ENCODE measurements at places on chromosomes 5 and 9.

DNA sequence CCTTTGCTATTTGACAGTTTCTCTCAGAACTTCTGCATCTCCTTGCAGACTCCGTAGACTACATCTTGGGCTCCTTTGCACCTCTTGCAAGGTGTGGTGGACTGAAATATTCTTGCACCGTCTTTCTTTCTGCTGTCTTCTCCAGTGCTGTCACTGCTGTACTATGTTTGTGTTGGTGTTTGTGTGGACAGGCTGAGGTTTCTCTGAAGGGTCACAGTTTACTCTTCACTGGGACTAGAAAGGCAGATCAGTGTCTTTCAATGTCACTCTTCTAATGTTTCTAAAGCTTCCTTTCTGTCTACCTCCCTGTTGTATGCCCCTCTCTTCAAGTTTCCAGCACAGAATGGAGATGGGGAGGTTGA lies 410.0 kb upstream of the CD180 start:
- no peak for DNase-seq

DNA sequence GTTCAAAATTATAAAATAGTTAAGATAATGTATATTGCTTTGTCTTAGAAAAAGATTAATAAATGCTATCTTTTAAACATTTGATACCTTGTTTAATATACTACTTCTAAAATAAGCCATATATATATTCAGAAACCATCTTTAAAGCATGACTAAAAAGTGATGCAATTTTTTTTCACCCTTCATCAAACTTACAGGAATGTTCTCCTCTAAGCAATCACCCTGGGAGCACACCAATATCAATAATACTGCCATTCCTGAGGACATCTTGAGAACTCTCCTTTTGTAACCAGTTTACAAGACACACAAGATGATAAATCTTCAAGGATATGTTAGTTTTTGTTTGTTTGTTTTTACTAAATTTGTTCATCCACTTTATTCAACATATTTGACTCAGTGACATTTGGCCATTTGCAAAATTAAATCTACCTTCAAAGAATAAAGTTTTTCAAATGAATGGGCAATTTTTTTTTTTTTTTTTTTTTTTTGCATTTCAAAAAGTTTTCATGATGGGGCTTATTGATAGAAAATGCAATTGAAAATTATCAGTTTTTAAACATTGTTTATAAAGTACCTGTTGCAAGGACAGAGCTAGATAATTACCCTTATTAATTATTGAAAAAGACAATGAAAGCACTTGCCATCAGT lies 17.2 kb downstream of the FOXD1 start:
- no peak for DNase-seq

- no peak for DNase-seq
Measured at GRCh38 chr9:98502311-98502975, 206.3 kb downstream of the GABBR2 start.

DNA sequence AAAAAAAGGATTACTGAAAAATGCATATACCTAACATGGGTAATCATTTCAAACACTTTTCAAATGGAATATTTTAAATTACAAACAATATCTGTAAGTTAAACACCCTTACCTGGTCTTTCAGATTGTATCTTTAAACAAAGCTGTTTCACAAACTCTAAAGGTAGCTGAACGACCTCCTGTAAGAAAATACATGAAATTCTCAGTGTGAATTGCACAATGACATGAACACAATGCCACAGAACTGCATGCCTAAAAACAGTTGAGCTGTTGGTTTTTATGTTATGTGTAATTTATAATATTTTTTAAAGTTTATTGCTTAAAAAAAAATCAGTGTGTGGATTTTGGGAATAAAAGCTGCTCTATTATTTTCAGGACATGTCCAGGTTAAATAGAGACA lies 17.5 kb downstream of the IPPK start:
- no peak for DNase-seq

DNA sequence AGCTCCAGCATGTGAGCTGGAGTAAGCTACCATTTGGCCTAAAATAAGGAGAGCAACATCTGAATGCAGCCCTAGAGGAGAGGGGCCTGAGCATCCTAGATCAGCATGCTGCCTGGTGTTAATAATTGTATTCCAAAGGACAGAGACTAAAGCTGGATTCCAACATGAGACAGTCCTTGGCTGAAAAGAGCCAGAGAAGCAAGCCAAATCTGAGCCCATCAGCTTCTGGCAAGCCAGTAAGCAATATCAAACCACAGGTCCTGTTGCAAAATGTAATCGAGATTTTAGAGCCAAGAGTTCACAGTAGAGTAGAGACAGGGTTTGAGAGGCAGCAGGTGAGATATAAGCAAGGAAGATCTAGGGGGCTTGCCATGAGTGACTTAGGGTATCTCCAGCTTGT lies 42.3 kb upstream of the DMAC1 start:
- no peak for DNase-seq

DNA sequence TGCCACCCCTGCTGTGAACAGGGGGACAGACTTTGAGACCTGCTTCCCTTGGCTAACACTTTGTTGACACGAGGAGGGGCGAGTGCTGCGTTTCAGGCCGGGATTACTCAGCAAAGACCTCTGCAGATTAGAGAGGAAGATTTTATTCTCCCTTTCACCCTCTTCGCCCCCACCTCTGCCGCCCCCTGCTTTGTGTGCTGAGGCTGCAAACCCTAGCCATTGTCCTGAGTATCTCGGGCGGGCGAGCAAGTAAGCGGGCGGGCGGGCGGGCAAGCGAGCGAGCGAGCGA lies 6.0 kb downstream of the ISL1 start:
- no peak for DNase-seq

- DNase-seq: no peak
Measured at GRCh38 chr9:79279356-79279755, 292.4 kb upstream of the TLE4 start.

GRCh38 chr9:116569111-116569510 lies 118.0 kb upstream of the TRIM32 start:
- no peak for DNase-seq

DNA sequence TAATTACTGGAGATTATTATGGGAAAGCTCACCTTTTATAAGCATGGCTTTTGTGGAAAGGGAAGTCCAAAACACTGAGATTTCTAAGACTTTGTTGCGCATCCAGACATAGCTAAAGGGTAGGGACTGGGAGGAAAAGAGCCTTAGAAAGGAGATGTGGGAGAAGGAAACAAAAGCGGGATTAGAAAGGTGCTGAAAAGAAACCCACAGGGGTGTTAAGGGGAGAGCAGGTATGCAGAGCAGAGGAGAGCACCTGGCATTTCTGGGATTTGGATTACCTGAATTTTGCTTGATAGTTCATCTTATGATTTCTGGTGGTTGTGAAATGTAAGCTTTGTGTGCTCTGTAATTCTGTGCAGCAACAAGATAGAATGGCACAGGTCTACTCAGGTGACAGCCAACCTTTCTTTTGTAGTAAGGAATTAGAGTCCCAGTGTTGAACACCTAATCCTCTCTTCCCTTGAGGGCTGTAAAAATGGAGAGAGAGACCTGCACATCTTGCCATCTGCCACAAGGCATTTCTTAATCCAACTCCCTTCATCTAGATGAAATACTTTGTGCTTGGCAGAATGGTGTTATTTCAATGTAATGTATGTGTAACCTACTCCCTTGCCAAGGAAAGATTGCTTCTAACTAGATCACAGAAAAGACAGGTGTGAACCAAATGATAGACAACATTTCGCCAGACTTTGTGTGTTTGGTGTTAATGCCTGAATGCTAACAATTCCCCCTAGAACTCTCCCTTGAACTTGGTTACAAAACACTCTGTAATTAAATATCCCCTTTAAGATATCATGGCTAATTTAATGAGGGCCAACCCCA lies 47.4 kb downstream of the ATPSCKMT start:
- DNase-seq: peak; percentile 92

DNA sequence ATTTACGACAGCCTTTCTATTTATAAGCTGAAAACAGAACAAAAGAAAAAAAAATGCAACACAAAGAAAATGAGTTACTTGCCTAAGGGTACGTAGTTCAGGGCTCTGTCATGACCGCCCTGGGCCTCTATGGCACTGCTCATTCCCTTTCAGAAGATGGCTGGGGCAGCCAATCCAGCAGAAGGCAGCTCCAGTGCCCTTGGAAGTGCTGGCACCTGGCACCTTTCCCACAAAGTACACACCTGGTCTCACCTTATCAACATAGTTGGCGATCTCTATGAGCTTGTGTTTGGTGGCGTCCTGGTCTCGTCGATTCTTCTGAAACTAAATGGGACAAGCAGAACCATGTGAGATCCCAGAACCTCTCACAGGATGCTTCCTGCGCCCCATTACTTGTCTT lies 53.2 kb downstream of the NIPAL4 start:
- no peak for DNase-seq

GRCh38 chr5:132053483-132053882 lies 7.0 kb upstream of the IL3 start:
- no peak for DNase-seq

DNA sequence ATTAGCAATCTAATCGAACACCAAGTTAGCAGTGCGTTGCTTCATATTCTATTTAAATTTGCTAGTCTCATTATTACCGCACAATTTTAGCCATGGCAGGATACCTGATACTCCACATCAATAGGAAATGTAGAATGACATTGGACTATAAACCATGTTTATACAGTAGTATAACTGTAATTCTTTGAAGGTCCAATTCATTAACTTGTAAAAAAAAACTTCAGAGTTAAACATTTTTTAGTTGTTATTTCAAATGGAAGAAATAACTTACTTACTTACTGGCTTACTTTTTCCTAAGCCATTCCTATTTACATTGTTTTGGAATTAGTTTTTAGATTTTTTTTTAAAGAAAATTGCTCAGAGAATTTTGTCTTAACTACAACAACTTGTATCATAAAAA lies 35.4 kb upstream of the ACOT12 start:
- no peak for DNase-seq

GRCh38 chr9:81589392-81589791 lies 100.0 kb downstream of the TLE1 start:
- DNase-seq: no peak

DNA sequence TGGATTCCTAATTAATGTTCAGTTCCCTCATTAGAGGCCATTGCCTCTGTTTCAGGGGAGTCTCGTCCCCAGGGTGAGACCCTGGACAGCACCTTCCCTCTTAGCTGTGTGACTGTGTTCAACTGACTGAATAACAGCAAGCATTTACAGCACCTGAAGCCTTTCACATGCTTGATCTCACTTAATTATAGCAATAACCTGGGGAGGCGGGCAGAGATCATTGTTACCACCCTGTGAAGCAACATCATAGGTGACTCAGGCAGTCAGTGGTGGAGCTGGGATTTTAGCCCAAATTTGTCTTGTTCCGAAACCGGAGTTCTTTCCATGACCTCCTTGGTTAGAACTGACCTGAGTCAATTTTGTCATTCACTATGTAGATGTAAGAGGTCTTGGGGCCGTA lies 105.2 kb upstream of the RAD23B start:
- DNase-seq: no peak

- DNase-seq: no peak
Measured at GRCh38 chr5:93567424-93567823, 13.6 kb downstream of the NR2F1-AS1 start.

- no peak for DNase-seq
Measured at GRCh38 chr5:169702693-169703481, 65.8 kb downstream of the DOCK2 start.

DNA sequence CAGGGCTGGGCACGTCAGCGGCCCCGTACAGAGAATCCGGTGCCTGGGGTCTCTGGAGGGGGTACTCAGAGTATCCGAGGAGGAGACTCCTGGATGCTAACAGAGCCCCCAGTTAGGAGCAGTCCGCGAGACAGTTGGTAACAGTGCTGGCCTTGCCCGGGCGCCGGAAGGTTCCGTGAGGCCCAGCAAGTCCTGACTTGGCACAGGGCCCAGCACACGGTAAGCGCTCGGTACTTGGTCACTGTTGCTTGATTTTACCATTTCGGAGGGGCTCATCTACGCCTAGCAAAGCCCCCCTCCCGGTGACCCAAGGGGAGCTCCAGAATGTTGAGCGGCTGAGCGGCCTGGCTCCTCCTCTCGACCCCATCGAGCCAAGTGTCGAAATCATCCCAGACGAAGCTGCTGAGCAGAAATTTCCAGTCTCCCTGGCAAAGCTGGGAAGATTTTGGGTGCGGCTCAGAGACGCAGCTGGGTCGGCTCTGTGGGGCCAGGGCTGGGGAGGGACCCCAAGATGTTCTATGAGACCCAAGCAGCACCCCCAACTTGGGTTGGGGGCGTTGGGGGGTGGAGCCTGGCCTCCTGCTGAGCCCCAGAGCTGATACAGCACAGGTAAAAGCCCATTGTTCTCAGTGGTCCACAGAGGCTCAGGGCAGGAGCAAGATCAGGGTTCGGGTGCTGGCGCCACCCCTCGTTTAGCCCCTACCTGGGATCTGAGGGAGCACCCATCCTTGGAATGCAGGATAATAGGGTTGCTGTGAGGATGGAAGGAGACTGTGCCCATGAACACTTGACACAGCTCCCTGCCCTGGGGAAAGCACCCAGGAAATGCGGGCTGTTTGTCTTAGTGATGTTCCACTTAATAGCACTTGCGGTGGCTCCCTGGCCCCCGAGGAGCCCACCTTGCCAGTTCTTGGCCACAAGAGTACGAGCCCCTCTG lies 137.2 kb downstream of the C9orf50 start:
- peak; percentile 62 for DNase-seq

- no peak for DNase-seq
Measured at GRCh38 chr5:36239370-36240293, 2.1 kb downstream of the NADK2 start.

DNA sequence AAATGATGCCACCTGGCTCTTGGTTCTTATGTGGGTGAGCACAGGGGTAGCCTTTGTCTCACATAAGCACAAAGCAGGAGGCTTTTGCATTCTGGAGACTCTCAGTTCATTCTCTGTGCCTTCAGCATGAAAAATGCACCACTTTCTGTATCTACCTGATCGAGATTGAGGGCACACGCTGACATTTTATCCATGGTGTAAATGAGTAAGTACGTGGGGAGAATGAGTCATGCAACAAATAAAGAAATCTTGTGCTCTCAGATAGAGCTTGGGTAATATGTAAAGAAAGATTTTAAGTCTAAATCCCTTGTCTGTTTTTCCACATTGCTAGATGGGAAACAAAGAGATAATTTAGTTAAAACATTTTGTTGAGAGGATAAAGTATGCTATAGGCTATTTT lies 607.2 kb upstream of the WWC1 start:
- DNase-seq: no peak

GRCh38 chr5:141565826-141566570 lies 52.8 kb downstream of the DIAPH1 start:
- no peak for DNase-seq

DNA sequence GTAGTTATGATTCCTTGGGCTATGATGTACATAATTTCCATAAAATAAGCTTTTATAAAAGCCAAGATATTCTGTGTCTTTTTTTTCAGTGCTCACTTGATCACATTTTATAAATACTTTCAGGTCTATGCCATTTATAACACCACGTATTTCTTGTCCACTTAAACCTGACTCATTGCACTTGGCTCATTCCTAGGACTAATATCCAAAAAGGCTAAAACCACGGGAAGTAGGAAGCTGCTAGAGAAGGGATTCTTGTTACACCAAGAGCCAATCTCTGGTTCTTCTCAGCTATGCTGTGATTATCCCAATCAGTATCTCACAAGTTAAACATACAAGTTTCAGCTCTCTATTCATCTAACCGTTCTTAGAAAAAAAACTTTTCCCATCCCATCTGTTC lies 80.4 kb upstream of the CDH6 start:
- DNase-seq: no peak

GRCh38 chr9:129028192-129028966 lies at the start of gene SH3GLB2:
Gene SH3GLB2 (minus strand): TSS chr9:129028331. CDS start chr9:129028154, 177 bp downstream.
- DNase-seq: peak; percentile 94

- DNase-seq: no peak
Measured at GRCh38 chr5:123422433-123423277, 548 bp downstream of the CEP120 start.

GRCh38 chr9:27379311-27380251 lies 82.6 kb upstream of the EQTN start:
- no peak for DNase-seq
